H7 (cell line): ENCODE measurements at places on chromosomes 11 and 22.

GRCh38 chr22:46947516-46948257 lies 185.2 kb downstream of the TBC1D22A start:
- no peak for DNase-seq

GRCh38 chr11:77820565-77821348 lies at the start of the genes AAMDC and RSF1:
AAMDC (plus strand) TSS chr11:77821144; CDS start chr11:77842497, 21,353 bp downstream.
RSF1 (minus strand) TSS chr11:77820722; CDS start chr11:77820714, 8 bp downstream.
- DNase-seq: peak; percentile 94

DNA sequence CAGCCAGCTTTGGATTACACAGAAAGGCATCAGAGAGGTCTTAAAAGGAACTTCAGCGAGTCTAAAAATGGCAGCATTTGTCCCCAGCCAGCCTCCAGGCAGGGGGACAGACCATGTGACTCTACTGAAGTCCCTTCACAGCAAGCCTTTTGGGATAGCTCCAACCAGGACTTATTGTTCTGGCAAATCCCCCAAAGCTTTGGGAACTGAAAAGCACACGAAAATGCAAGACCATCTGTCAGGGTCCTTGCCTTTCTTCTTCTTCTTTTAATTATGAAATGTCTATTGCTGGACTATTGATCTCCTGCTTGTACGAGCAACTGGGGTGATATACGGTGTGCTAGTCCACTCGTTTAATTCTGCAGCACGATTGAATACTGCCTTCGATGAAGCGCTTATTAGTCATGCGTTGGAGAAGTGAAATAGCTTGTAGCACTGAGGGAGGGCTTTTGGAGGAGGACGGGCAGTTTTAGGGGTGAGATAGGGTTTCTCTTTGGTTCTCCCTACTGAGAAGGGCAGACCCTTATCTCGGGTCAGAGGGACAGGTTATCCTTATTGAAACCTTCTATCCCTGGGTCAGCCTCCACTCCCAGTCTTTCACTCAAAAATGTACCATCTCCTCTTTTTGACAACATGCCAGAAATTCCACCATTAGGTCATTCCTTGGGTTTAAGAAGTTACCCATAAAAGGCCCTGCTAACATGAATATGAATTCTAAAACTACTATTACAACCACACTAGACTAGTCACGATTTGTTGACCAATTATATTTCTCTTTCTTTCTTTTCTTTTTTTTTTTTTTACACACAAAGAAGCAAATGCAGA lies 416.4 kb downstream of the MIAT start:
- DNase-seq: no peak

DNA sequence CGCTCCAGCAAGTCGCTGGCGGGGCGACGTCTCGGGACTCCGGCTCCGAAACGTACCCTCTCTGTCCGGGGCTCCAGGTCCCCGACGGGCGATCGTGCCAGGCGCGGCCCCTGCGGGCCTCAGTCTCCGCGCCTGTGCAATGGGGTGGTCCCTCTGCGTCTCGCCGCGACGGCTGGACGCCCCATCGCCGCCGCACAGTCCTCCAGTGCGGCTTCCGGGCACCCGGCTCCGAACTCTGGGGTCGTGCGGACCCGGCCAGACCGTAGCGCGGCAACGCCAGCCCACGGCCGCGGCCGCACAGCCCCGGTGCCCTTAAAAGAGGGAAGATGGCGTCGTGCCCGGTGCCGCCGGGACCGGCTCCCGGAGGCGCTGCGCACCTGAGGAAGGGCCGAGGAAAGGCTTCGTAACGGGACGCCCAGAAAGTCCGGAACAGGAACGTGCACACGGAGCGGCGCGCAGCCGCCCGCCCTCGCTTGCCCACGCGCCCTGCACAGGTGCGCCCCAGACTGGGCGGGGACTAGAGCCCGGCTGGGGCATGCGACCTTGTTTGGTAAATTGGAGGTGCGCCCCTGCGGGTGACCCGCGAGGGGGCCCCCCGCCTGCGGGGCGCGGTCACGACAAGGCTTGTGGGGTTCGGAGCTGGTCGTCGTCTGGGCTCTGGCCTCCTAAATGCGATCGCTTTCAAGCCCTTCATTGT lies 525 bp downstream of the BIK start:
- DNase-seq: peak; percentile 79

DNA sequence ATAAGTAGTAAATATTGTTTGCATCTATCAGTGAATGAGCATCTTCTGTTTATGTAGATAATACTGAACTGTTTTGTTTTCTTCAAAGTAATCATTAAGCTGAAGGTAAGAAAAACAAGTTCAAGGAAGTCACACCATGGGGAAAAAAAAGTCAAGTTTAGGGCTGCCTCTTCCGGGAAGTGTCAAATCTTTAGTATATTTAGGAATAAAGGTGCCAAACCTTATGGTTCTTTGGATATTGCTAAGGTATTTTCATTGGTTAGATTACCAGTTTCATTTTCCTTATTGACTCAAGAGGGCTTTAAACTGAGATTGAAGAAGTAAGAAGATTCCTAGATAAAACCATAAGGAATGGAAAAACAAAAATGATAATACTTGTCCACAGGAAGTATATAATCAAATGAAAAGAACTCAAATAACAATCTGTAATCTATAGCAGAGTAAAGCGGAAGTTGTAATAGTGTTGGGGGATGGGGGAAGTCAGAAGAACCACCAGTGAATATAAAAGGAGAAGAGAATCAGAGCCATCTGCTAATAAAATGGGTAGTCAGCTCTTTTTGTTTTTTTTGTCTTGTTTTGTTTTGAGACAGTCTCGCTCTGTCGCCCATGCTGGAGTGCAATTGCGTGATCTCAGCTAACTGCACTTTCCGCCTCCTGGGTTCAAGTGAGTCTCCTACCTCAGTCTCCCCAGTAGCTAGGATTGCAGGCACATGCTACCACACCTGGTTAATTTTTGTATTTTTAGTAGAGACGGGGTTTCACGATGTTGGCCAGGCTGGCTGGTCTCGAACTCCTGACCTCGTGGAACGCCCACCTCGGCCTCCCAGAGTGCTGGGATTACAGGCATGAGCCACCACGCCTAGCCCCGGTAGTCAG lies 2.3 kb downstream of the ATM start:
- no peak for DNase-seq

DNA sequence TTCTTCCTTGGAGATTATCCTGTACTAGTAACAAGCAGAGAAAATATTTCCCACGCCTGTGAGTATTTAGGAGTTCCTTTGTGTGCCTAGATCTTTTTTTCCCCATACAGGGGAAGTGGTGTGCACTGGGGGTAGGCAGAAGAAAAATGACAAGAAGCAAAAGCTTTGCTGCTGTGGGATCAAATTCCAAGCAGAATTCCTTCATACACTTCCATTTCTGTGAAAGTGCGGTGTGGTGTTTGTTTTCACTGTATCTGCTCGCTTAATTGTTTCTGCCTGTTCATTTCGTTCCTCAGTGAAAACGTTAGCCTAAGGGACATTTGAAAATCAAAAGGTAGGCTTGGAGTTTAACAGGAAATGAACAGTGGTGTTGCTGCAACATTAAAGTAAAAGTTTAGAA lies 47.9 kb downstream of the BLID start:
- no peak for DNase-seq

- peak; percentile 42 for DNase-seq
Observed at GRCh38 chr11:59556115-59556916, 45.0 kb downstream of the OR4D9 start.

DNA sequence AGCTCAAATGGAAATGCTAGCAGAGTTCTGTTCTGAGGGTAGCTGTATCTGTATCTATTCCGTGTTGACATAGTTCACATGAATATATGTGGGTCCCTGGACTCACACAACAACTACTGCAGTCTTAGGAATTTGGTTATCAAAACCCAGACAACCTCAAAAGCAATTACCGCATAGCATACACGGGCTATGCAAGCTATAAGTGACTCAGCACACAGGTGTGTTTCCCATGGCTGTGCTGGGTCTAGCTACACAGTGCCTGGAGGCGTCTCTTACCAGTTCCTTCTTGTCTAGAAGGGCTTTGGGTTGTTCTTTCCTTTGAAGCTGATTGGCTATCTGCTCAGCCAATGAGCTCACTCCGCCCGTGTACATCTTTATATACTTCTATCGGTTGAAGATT lies 98.2 kb upstream of the BID start:
- no peak for DNase-seq

DNA sequence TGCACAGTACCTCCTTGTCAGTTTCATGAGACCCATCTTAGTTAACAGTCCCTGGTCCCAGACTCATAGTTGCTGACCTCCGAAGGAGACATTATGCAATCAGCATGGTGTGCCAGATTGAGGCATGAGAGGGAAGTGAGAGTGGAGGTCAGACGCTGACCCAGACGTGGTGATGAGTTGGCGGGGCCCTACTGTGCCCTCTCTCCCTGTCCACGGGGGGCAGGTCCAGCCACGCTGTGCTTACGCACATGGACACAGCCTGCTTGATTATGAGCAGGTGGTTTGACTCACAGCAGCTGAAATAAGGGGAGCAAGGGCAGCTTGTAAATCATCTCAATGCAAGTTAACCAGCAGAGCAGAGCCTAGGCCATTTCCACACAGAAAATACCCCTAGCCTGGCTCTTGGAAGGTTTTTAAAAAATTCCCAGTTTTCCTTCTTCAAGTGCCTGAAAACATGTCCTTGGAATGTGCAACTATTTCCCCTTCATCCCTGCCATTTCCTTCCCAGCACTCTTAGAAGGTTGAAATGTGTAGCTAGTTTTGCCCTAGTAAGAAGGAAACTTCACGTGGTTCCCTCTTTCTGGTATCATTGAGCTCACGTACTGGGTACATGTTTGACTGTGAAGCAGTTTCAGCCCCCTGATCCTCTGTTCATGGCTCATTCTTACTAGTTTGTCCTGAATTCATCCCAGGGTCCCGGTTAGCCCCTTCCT lies 122.6 kb upstream of the SORL1-AS1 start:
- DNase-seq: no peak

GRCh38 chr11:5225480-5225871 lies 1.4 kb downstream of the HBB start:
- DNase-seq: no peak

- DNase-seq: no peak
Observed at GRCh38 chr11:35260342-35260985, 121.5 kb downstream of the CD44 start.

- no peak for DNase-seq
Observed at GRCh38 chr11:34977089-34977912, 60.9 kb downstream of the PDHX start.

- DNase-seq: no peak
Observed at GRCh38 chr11:131868629-131869507, 498.5 kb downstream of the NTM start.

DNA sequence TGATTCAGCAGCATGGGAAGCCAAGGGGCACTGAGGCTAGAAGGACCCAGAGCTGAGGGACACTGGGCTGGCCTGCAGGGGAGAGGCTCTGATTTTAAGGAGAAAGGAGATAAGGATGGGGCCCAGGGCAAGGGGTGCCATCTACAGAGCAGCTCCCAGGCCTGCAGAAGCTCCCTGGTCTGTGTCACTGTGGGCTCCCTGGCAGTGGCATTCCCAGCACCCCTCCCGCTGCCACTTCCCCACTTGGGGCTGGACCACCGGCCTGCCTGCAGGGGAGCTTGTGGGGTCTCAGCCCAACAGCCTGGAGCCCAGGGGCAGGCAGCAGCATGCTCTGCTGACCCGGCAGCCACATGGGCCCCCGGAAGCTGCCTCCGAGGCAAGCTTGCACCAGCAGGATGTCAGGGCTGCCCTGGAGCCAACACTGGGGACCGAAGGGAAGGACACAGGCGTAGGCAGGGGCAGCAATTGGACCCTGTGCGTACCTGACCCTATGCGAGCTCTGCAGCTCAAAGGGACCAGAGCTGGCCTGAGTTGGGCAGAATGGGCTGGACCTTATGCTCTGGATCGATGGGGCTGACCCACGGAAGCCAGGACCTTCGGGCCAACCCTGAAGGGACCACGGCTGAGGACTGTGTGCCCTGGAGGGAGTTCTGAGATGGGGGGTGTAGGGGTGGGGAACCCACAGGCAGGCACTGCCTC lies 35.4 kb upstream of the WNT7B start:
- peak; percentile 37 for DNase-seq

GRCh38 chr11:27735281-27735680 lies 35.0 kb upstream of the BDNF start:
- no peak for DNase-seq
